Fibroblast of upper back skin (primary cell): ENCODE measurements at places on chromosomes 16 and 17.

DNA sequence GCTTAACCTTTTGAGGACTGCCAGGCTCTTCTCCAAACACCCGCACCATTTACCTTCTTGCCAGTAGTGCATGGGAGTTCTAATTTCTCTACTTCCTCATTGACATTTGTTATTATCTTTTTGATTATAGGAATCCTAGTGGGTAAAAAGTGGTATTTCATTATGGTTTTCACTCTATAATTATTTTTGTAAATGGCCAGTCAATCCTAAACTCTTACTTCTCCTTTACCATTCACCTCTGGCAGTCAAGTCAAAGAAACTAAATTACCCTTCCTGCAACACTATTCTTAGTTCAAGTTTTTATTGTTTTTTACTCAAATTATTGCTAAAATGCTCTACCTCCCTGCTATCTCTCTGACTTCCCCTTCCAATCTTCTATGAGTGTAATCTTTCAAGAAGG, 29.8 kb upstream of the ANKFY1 start:
- DNase-seq = no peak

GRCh38 chr17:54907376-54907775, 6.7 kb downstream of the TOM1L1 start:
- DNase-seq = no peak

GRCh38 chr17:53627511-53627910, 195.2 kb upstream of the KIF2B start:
- DNase-seq = peak; percentile 78

DNA sequence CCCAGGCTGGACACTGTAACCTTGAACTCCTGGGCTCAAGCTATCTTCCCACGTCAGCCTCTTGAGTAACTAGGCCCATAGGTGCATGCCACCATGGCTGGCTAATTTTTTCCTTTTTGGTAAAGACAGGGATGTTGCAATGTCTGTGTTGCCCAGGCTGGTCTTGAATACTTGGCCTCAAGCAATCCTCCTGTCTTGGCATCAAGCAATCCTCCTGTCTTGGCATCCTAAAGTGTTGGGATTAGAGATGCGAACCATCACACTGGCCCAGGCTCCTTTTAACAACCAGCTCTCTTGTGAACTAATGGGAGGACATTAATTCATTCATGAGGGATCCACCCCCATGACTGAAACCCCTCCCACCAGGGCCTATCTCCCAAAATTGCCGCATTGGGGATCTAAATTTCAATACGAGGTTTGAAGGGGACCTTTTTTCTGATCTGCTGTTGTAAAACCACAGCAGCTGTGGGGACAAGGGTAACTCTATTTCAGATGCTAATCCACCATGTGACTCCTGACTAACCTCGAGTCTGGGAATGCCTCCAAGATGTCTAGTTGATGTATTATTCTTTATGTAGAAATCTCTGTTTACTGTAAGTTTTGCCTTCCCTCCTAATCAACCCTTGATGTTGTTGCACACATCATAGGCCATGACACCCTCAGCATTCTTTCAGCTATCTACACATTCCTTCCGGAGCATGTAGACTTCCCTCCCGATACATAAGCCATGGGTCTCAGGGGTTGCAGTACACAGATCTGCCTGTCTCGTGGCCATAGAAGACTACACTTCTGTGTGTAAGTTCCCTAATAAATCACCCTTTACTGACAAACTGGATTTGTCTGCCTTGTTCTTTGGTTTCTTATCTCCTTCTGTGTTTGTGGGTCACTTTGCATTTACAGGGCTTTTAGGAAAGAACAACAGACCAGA, 37.6 kb downstream of the RNF112 start:
- peak; percentile 98 for DNase-seq

- DNase-seq = no peak
These were observed 25.9 kb downstream of the TNRC6A start for GRCh38 chr16:24755201-24755874.

DNA sequence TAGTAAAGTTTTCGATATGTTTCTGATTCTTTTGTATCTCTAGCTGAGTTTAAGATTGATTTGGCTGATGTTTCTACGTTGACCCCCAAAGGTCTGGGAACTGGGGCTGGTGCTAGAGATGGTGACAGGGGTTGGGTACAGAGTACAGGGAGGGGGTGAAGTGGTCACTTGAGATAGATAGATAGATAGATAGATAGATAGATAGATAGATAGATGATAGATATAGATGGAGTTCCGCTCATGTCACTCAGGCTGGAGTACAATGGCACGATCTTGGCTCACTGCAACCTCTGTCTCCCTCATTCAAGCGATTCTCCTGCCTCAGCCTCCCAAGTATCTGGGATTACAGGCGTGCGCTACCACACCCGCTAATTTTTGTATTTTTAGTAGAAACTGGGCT, 1.8 kb upstream of the FBRS start:
- no peak for DNase-seq

DNA sequence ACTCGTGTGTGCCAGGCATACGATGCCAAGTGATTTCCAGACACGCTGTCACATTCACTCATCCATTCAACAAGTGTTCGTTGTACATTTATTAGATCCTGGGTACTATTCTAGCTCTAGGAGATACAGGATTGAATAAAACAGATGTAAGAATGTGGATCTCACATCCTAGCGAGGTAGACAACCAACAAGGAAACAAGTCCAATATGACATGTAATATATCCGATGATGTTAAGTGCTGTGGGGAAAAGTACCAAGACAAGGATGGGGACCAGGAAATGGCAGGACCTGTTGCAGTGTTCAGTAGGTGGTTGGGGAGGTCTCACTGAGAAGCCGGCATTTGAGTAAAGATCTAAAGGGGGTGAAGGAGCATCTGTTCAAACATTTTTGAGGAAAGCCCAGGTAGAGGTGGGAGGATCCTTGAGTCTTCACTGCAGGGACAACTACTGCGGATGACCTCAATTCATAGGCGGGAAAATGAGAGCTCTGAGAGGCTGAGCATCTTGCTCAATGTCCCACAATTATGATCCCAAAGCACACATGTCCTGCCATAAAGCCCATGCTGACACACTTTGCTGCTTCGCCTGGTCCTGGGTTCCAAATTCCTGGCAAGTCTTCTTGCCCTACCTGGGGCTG, 129.4 kb downstream of the ASIC2 start:
- DNase-seq = no peak

- peak; percentile 57 for DNase-seq
These were observed 33.0 kb downstream of the STAT3 start for GRCh38 chr17:42354956-42355843.

DNA sequence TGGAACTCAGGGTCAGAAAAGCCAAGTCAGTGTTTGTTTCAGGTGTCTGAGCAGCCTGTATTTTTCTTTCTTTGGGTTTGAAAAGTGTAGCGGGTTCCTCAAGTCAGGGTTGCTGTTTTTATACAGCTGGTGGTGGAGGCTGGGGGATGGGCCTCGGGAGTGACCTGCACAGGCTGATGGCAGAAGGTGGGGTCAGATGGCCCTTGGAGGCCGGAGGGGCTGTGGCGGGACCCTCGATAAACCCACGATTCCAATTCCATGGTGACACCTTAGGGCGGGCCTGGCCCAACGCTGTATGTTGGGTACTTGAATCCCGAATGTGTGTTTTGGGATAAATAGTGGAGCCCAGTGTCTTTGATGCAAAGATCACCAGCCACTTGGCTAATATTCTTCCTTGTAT, 28.7 kb downstream of the COX4I1 start:
- DNase-seq = no peak

DNA sequence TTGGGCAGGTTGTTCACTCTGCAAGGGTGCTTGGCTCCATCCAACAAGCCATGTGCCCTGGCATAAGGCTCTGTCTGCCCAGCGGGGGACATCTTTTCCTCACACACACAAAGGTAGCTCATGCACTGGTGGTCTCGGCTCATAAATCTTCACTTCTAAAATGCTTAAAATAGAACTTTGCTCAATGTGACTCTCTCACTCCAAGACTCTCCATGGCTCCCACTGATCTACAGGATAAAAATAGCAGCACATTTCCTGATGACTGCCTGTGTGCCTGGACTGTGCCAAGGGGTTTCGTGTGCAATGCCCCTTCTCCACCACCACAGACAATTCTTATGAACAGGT, 15.1 kb upstream of the CIBAR2 start:
- no peak for DNase-seq

DNA sequence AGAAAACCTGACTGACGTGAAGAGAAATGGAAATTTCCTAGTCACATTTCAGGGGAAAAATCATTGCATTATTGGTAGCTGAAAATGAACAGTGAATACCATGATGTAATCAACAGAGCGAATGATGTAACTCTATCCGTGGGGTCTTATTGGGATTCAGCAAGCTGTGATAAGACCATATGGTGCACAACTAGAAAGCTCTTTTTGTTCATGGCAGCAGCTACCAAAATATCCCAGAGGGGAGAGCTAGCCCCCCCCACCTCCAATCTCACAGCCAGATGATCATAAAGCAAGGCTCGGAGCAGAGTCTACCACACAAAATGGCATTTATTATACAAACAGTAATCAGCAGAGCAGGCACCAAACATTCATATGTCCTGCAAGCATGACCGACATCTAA, 22.2 kb upstream of the DNAH17 start:
- DNase-seq = peak; percentile 67

DNA sequence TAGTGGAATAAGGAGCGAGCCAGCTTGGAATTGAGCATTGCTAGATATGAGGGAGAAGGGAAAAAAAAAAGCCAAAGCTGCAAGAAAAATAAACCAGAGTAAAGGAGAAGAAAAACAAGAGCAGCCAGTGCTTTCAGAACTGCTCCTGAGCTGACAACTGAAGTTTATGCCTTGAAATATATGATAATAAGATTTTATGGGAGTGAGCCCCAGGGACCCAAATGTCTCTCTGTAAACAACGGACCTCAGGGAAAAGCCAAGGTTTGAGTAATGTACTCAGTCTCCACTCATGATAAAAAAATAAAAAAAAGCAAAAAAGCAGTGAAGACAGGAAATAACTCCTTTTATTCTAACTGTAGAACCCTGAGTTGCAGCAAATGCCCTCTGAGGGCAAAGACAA, 132.6 kb downstream of the SNX11 start:
- no peak for DNase-seq

- DNase-seq = peak; percentile 18
These were observed at the start of gene HBQ1 for GRCh38 chr16:180101-180675. Gene HBQ1, plus strand, starts transcription at chr16:180459. Its CDS starts 28 bp downstream, at chr16:180487.

DNA sequence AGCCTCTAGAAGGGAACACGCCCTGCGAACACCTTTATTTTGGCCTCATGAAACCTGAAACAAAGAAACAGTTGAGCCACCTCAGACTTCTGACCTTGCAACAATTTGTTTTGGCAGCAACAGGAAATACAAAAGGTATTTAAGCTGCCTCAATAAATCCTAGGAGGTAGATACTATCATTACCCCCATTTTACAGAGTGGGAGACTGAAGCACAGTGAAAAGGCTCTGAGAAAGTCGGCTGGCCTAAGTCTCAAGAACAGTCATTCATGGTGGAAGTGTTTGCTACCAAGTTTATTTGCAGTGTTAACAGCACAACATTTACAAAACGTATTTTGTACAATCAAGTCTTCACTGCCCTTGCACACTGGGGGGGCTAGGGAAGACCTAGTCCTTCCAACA, 19.0 kb downstream of the RND2 start:
- DNase-seq = no peak

DNA sequence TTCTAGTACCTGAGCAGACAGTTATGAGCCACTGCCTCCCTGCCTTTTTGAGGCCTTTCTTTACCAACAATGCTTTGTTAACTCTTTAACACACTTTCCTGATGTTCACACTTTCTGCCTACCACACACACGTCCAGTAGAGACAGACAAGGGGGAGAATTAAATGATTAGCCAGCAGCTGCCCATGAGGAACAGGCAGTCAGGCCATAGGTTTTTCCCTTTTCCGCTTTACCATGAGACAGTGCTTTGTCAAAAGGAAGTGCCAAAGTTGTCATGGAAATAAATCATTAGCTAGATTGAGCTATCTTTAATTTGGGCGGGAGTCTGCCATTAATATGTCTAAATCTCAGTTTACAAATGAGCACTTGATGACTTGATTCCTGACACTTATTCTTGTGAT, 102.1 kb downstream of the PITPNC1 start:
- DNase-seq = no peak

DNA sequence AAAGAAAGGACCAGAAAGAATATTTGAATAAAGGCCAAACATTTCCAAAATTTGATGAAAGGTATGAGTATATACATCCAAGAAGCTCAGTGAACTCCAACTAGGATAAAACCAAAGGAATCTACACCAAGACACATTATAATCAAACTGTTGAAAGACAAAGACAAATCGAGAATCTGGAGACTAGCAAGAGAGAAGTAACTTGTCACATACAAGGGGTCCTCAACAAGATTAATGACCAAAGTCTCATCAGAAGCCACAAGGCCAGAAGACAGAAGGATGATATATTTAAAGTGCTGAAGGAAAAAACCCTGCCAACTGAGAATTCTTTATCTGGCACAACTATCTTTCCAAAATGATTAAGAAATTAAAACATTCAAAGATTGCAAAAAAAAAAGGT, 9.3 kb upstream of the IL21R start:
- DNase-seq = peak; percentile 78

- peak; percentile 12 for DNase-seq
These were observed 34.1 kb downstream of the NQO1 start for GRCh38 chr16:69691980-69692911.
